Bronchial smooth muscle cell (primary cell): ENCODE measurements at places on chromosomes 7 and 10. TPM values are rescaled to one million over a fixed set of nuclear protein-coding genes. Genes with fewer than 3 reads are reported as not detected.

CPA5 gene
- under 0.01 TPM in 1 of 2 replicates, not detected in the other for total RNA-seq

SRRM3 gene
- 0.79 and 0.94 TPM in 2 replicates for total RNA-seq

CACNB2 gene
- total RNA-seq: 1.2 and 1.3 TPM in 2 replicates

TMEM196 gene
- not detected in 2 replicates for total RNA-seq

C10orf67 gene
- total RNA-seq: under 0.01 TPM in 1 of 2 replicates, not detected in the other

VWDE gene
- total RNA-seq: under 0.01 and 0.16 TPM in 2 replicates

TAF5 gene
- 2.4 and 2.6 TPM in 2 replicates for total RNA-seq

HOXA7 gene
- under 0.01 TPM in 1 of 2 replicates, not detected in the other for total RNA-seq

PTPRZ1 gene
- total RNA-seq: under 0.01 TPM in 1 of 2 replicates, not detected in the other

LIPN gene
- total RNA-seq: not detected in 2 replicates

SPDYE1 gene
- under 0.01 TPM in 1 of 2 replicates, not detected in the other for total RNA-seq

CUZD1 gene
- total RNA-seq: 0.43 and 0.47 TPM in 2 replicates

ZNF25 gene
- total RNA-seq: 5.3 and 8.2 TPM in 2 replicates

CREB5 gene
- 2.7 and 15.9 TPM in 2 replicates for total RNA-seq

STRIP2 gene
- total RNA-seq: 0.77 and 7.3 TPM in 2 replicates

ZNF804B gene
- total RNA-seq: not detected in 2 replicates

GSTO2 gene
- total RNA-seq: 1.7 and 2.4 TPM in 2 replicates

ITGA8 gene
- total RNA-seq: under 0.01 and 3.0 TPM in 2 replicates

GNGT1 gene
- total RNA-seq: not detected in 2 replicates

KCND2 gene
- total RNA-seq: 3.3 and 5.0 TPM in 2 replicates

GDF2 gene
- not detected in 2 replicates for total RNA-seq

TMEM139 gene
- 0.09 TPM in 1 of 2 replicates, not detected in the other for total RNA-seq

CYP26C1 gene
- total RNA-seq: under 0.01 TPM in 2 replicates

CHAT gene
- total RNA-seq: not detected in 2 replicates

NCF1 gene
- total RNA-seq: under 0.01 TPM in 1 of 2 replicates, not detected in the other
